ENCODE measurements at places on chromosomes 5 and 9.
A peak's percentile ranks its signal among the peaks of the same experiment; 100 is the strongest.

- DNase-seq, result peak; percentile 42
These were observed 1710.1 kb upstream of the CDH9 start for GRCh38 chr5:28748446-28748845.

- DNase-seq, result peak; percentile 28
These were observed 87.6 kb downstream of the ADAMTS6 start for GRCh38 chr5:65394087-65394486.

- no peak for DNase-seq
These were observed 59.7 kb upstream of the SUSD1 start for GRCh38 chr9:112234779-112235178.

- no peak for DNase-seq
These were observed 21.0 kb downstream of the SNX30 start for GRCh38 chr9:112771359-112772214.

DNA sequence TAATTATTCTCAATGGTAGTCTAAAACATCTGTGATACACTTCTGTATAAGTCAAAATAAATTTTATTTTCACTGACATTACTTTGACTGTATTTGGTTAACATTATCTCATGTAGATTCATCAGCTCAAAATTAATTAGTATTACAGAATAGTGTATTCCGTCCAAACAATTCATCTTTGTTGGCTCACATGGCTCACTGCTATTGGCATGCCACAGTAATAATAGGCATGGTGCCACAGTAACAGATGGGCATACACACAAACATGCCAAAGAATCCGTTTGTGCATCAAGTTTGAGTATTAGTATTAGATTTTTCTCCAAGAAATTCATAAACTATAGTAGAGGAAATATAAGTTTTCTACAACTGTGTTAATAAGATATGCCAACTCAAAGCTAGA is 14.2 kb downstream of the AP3B1 start:
- DNase-seq, result peak; percentile 9

DNA sequence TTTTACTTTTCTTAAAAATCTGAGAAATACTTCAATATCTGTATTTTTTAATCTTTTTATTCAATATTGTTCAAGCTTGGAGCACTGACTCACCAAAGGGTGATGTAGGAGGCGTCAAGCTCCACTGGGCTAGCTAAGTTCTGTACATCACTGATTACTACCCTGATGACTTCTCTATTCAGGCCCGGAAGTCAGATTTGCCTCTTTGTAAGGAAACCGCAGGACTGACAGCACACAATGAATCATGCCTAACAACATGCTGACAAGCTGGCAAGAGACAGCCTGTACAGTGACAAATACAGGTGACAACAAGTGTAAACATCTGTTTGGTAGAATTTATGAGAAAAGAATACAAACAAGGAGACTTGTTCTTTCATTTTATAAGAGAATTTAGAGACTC is 627.9 kb upstream of the RORB start:
- peak; percentile 23 for DNase-seq

DNA sequence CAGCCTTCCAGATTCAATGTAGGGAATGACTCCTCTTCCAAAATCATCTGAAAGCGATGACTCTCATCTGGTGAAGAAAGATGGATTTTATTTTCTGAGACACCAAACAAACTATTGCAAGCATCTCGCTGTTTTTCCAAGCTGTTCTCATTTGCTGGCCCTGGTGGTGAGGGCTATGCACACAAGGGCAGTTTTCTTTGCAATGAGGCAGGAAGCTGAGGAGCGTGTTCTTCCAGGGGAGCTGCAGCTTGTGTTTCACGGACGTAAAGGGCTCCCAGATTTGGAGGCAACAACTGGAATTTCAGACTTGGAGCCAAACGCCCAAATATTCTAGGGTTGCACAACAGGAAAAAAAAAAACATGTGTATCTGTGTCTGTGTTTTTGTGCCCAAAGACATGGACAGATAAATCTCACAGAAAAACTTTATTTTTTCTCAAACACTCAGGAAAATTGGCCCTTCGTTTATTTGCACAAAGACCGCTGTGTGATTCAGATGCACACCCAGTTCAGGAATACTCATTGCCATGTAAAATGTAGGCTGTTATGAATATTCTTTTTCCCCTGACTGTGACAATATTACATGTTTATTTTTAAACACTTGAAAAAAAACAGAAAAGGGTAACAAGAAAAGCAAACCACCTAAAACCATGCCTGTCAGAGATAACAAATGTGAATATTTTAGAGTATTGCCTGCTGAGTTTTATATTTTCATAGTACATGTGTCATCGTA is 151.3 kb downstream of the GAS1 start:
- DNase-seq, result no peak

- DNase-seq, result peak; percentile 13
These were observed 51.4 kb upstream of the CKMT2 start for GRCh38 chr5:81181576-81182316.

Measured in NCI-H69 (cell line).